ENCODE measurements at places on chromosomes 3 and 15.

DNA sequence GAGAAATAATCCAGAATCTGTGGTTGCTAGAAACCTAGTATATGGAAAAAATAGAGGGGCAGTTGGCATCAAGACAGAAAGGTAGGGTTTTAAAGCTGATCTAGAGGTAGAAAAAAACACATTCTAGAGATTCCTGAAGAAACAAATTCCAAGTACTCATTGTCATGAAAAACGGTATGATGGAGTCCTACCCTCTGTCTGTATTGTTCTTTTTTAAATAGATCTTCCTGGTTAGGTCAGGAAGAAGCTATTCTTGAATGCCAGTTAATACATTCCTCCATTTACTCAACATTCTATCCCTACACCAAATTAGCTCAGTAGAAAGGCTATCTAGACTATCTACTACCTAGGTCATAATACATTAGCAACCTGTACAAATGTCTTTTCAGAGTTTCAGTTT is 364.7 kb downstream of the FHIT start:
- DNase-seq, result peak; percentile 56

DNA sequence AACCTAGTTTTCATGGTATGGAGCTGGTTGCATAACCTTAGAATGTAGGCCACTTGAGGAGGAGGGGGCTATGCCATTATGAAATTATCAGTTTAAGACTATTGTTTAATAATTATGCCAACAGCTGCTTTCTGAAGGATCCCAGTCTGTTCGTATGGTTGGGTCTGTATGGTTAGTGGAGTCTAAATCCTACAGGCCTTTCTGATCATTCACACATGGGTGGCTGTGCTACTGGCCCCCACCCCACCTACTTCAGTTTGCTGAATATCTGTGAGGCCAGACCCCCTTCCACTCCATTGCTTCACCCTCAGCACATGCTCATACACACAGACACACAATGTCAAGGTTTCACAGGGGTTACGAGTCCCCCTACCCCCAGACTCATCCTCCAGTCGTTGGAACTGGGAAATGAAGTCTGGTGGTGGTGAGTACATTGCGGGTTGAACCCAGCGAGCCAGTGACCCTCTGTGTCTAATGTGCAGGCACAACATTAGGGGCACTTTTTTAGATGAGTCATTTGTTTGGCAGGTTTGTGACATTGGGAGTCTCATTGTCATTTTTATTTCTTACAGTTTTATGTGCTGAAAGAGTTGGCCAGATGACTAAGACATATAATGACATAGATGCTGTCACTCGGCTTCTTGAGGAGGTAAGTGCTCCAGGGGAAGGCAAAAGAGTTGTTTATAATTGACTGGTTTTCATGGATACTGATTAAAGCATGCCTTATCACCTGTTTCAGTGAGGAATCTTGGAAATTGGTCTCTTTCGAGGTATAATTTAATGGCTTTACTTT is 85.3 kb downstream of the TRAK1 start:
- DNase-seq, result no peak

- DNase-seq, result no peak
These were observed 388.1 kb downstream of the FGF12 start for GRCh38 chr3:192339214-192339613.

- DNase-seq, result no peak
These were observed 85.5 kb downstream of the TGFBR2 start for GRCh38 chr3:30691944-30692343.

- DNase-seq, result no peak
These were observed 41.4 kb downstream of the CD200 start for GRCh38 chr3:112374333-112374734.

GRCh38 chr3:86563400-86563970 is 427.5 kb downstream of the VGLL3 start:
- DNase-seq, result no peak
